ENCODE measurements at places on chromosomes 5 and 9.

DNA sequence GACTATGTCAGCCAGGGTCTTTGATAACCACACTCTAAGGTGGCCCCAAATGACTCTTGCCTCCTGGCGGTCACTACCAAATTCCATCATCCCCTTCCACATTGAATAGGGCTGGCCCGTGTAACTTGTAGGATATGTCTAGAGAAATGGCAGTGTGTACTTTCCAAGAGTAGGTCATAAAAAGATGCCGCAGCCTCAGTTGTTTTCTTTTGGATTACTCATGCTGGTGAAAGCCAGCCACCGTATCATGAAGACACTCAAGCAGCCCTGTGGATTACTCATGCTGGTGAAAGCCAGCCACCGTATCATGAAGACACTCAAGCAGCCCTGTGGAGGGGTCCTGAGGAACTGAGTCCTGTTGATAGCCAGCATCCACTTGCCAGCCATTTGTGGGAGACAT lies 172.0 kb upstream of the TBC1D2 start:
- no peak for DNase-seq

GRCh38 chr5:3143382-3143781 lies 391.9 kb upstream of the IRX2 start:
- DNase-seq: no peak

- peak; percentile 26 for DNase-seq
Measured at GRCh38 chr5:163727028-163727427, 221.6 kb downstream of the MAT2B start.

- DNase-seq: no peak
Measured at GRCh38 chr5:67363963-67364362, 167.4 kb upstream of the CD180 start.

DNA sequence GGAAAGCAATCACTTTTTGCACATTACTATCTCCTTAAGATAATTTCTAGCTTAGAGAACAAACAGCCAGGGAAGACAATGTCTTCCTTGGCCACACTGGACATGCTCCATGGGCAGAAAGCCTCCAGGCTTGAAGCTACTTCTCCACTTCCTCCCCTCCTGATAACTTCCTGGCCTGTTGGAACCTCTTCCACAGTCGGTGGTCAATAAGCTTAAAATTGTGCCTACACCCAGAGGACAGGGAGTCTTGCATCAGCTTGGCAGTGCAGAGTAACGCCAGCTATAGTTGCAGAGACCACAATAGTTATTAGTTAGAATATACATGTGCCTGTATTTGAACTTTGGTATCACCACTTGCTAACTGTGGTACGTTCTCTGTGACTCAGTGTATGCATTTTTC lies 58.1 kb upstream of the ABCA1 start:
- no peak for DNase-seq

GRCh38 chr9:128310461-128310860 lies 11.8 kb downstream of the TRUB2 start:
- no peak for DNase-seq

DNA sequence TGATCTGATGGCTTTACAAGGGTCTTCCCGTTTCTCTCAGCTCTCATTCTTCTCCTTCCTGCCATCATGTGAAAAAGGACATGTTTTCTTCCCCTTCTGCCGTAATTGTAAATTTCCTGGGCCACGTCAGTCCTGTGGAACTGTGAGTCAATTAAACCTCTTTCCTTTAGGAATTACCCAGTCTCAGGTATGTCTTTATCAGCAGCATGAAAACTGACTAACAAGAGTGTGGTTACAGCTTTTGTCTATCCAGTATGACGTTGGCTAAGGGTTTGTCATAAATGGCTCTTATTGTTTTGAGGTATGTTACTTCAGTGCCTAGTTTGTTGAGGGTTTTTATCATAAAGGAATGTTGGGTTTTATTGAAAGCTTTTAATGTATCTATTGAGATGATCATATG lies 501.6 kb downstream of the CAAP1 start:
- DNase-seq: no peak

DNA sequence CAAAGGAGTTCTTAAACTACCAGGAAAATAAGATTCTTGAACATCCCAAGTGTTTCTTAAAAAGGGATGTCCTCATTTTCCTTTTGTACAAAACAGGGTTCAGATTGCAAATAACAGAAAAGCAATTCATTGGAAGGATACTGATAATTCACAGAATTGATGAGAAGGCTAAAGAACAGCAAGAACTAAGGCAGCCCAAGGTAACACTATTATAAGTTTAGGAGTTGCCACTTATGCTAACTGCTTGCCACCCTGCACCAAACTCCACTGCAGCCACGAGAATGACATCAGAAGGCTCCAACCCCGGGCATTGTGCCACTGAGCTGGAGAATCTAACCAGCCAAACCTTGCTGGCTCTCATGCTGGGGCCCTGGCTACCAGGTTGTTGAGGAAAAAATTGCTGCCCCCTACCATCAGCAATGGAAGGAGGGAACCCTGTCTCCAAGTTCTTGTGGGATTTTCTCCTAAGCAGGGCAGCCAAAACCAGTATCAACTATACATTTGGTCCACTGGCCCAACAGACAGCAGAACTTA lies 123.4 kb downstream of the ARL15 start:
- no peak for DNase-seq

- DNase-seq: peak; percentile 92
Measured at GRCh38 chr9:129351058-129351641, 173.1 kb upstream of the IER5L start.

DNA sequence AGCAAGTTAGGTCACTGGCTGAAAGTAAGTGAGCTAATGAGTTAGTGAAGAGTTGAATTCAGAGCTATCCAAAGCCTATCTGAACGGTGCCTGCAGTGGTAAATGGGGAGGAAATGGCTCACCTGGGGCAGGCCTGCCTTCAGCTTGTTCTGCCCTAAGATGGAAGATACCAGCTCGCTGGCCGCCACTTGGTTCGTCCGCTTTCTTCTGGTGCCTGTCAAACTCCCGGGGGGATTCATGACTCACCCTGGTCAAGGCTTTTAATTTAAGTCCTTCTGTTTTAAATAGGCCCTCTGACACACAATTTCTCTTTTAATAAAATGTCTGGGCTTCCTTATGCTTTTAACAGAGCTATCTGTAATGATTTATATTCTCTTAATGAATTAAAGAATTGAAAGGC lies 78.8 kb downstream of the CFAP90 start:
- DNase-seq: no peak

- no peak for DNase-seq
Measured at GRCh38 chr5:38612851-38613250, 56.4 kb upstream of the LIFR start.

DNA sequence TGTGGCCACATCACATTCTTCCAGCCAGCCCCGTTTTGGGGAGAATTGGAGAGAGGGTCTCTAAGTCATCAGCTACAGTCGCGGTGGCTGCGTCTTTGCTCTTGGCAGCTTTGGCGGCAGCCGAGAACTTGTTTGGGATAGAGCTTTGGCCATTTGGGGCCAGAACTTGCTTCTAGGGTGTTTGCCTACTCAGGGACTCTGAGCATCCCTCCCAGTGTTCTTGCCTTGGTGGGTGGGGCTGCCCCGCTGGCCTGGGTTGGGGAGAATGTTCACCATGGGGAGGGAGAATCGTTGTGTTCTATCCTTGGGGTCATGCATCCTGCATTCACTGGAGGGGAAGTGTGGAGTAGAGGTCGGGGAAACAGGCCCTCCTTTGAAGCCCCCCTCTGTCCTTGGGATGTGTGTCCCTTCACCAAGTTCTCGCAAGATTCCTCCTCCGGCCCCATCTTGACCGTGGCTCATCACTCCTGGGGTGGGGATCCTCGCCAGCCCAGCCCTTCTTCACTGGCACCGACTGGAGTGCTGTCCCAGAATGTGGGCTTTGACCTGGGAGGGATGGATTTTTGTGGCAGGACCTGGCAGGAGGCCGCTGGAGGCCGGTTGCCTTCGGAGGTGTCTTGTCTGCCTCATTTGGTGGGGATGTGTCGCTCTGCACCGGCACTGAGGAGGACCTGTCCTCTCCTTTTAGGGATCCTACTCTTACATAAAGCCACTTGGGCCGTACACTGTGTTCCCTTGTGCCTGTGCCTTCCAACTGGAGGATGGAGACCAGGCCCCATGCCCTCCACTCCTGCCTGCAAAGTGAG lies 3.5 kb downstream of the PHF2 start:
- no peak for DNase-seq

- no peak for DNase-seq
Measured at GRCh38 chr5:175590471-175590881, 67.4 kb upstream of the HRH2 start.

DNA sequence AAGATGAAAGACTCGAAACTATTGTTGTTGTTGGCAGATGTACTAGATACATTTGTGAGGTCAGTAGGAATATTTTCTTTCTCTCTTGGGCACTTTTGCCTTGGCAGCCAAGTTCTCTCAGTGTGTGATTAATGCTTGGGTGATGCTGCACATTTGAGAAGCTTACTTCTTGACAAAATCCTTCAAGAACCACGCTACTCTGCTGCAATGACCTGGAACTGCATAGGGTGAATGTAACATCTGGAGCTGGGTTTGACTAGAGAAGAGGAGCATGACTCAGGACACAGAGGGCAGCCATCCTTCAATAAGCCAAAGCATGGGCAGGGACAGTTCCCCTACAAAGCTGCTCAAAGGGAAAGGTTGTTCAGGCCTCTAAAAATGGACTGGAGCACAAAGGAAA lies 75.5 kb upstream of the PUM3 start:
- peak; percentile 1 for DNase-seq

GRCh38 chr5:123059455-123059854 lies 22.9 kb upstream of the PPIC start:
- no peak for DNase-seq

DNA sequence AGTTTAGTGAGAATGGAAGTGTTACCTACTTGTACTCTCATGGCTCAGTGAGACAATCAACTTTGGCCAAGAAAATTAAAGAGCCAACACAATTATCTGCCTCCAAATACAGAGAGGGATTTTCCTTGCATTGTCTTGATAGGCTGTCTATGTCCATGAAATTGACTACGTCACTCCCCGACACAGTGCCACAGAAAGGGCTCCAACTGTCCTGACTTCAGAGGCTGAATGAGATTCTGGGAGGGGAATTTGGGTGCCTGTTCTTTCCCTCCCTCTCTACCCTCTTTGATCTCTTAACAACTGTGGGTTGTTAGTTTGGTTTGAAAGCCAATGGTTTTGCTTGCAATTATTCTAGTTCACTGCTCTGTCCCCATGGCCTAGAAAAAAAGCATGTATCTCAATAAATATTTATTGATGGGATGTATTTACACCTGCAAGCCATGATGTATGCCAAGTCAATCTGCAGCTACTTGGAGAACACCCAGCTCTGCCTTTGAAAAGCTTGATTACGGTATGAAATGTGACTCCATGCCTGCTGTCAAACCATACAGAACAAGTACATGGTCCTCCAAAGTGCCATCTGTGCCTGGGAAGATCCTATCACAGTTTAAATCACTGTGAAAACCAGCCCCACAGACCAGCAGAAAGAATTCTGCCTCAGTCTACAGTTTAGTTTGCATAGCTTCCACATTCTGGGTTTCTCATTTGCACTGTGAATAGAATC lies 37.3 kb downstream of the CAPSL start:
- no peak for DNase-seq

- DNase-seq: no peak
Measured at GRCh38 chr5:143315929-143316328, 87.6 kb downstream of the NR3C1 start.

DNA sequence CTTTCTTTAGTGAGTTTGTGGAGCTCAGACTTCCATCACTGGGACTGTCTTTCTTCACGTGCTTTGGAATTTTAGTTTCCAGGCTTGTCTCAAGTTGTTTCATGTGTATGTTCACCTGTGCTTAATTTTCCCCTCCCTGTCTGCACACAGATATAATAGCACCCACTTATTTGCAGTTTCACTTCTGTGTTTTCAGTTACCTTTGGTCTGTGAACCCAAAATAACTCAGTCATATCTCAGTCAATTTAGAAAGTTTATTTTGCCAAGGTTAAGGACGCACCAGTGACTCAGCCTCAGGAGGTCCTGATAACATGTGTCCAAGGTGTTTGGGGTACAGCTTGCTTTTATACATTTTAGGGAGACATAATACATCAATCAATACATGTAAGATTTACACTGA lies 330.4 kb downstream of the ICE1 start:
- DNase-seq: no peak

GRCh38 chr5:133240425-133241091 lies 188.7 kb downstream of the HSPA4 start:
- DNase-seq: no peak

DNA sequence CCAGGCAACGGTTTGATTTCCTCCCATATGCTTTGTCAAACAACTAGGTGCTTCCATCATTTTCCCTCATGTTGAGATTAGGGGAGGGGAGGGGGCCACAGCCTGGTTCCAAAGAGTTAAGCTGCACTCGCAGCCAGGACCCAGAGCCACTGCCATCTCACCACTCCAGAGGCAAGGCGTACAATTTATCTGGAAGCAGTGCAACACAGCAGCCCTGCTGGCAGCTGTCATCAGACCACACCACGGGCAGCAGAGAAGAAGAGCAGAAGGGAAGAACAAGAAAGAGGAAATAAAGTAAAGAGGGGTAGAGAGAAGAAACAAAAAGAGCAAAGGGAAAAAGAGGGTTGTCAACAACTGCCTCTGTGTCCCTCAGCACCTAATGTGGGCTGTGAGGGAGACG lies 38.9 kb downstream of the MED27 start:
- peak; percentile 64 for DNase-seq

DNA sequence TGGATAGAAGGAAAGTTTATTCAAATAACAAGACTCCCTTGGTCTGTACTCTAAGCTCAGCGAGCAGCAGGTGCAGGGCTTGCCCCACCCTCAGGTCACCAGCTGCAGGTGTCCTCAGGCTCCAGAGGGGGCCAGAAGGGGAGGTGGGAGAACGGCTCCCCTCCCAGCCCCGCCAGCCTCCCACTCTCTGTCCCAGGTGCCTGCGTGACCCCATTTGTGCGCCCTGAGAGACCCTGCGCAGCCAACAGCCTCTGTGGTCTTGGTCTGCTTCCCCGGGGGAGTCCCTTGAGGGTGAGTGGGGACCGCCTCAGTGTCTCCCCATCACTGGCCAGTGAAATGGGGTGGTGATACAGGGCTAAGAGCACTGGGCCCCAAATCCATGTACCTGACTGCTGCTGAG lies 62.3 kb upstream of the STXBP1 start:
- DNase-seq: no peak
